ENCODE measurements at places on chromosomes 3 and 15. TPM values are rescaled to one million over a fixed set of nuclear protein-coding genes. Genes with fewer than 3 reads are reported as not detected.

The CELF6 gene
- 3.5 TPM for total RNA-seq

The PODXL2 gene
- total RNA-seq, result 7.4 TPM

The NR2E3 gene
- total RNA-seq, result 0.19 TPM

The UBR1 gene
- total RNA-seq, result 36.9 TPM

The P2RY12 gene
- total RNA-seq, result 2.2 TPM

The GABRB3 gene
- 6.9 TPM for total RNA-seq

The PLCH1 gene
- total RNA-seq, result 9.6 TPM

The VIPR1 gene
- 4.9 TPM for total RNA-seq

The SKOR1 gene
- 0.57 TPM for total RNA-seq

- no peaks in the 10 kb centered on the region for H3K36me3 ChIP-seq
- DNase-seq, result no peak
- no peak overlapping the region for H3K27ac ChIP-seq
These were observed 18.2 kb downstream of the TBC1D2B start for GRCh38 chr15:78059110-78059839.

DNA sequence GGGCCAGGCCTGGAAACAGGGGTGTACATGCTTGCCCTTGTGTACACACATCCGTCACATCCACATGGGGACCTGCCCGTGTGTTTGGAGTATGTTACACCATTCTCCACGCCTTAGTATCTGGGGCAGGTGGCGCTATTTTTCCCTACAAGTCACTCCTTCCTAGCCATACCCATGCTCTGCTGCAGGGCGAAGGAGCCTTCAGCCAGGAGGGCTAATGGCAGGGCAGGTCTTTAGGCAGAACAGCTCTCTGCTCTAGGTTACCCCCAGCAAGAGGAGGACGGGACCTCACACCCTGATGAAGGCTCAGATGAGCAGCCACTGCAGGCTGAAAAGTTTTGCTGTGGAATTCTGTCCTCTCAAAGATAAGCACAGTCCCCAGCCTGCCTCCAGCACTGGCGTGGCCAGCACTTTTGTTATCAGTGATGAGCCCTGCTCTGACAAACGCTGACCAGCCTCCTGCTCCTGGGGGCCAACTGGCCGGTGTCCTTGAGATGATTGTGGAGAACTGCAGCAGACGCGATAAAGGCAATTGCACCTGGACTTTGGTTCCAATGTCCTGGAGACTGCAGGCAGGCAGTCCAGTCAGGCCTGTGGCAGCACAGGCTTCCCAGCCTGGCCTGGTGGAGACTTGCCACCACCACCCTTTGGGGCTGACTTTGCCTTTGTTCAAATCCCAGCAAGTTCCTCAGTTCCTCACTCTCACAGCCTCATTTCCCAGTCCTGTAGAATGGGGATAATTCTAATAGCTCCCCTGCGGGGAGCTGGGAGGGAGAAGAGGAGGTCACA is 19.8 kb upstream of the PIGZ start:
- no peaks in the 10 kb centered on the region for H3K36me3 ChIP-seq
- H3K4me1 ChIP-seq, result no peaks in the 10 kb centered on the region
- DNase-seq, result peak; percentile 39
- no peaks in the 10 kb centered on the region for H3K27me3 ChIP-seq
- no peak overlapping the region for H3K4me3 ChIP-seq
- H3K27ac ChIP-seq, result no peak overlapping the region

DNA sequence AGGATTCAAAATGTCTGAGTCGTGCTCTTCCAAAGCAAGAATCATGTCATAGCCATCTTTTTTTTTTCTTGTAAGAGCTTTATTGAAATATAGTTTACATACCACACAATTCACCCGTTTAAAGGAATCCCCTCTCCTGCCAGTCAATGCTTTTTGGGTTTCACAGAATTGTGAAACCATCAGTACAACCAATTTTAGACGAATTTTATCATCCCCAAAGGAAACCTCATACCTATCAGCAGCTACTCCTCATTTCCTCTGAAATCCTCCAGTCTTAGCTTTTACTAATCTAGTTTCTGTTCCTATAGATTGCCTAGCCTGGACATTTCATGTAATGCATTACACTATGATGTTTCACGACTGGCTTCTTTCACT is 39.6 kb downstream of the ADIPOQ start:
- no peaks in the 10 kb centered on the region for H3K36me3 ChIP-seq
- H3K4me1 ChIP-seq, result no peaks in the 10 kb centered on the region
- no peak overlapping the region for H3K27ac ChIP-seq

- no peak overlapping the region for H3K4me3 ChIP-seq
- DNase-seq, result no peak
- H3K27ac ChIP-seq, result no peak overlapping the region
- no peaks in the 10 kb centered on the region for H3K36me3 ChIP-seq
These were observed 36.9 kb upstream of the STRIT1 start for GRCh38 chr3:155330370-155330769.

GRCh38 chr15:28886431-28887338 is 911 bp downstream of the APBA2 start:
- H3K27ac ChIP-seq, result no peak overlapping the region
- H3K36me3 ChIP-seq, result no peaks in the 10 kb centered on the region
- no peak for DNase-seq
- no peaks in the 10 kb centered on the region for H3K27me3 ChIP-seq
- no peak overlapping the region for H3K4me3 ChIP-seq
- no peaks in the 10 kb centered on the region for H3K4me1 ChIP-seq

- no peak overlapping the region for H3K4me3 ChIP-seq
- no peaks in the 10 kb centered on the region for H3K4me1 ChIP-seq
- H3K27me3 ChIP-seq, result no peaks in the 10 kb centered on the region
- H3K36me3 ChIP-seq, result no peaks in the 10 kb centered on the region
These were observed 170.9 kb upstream of the THBS1 start for GRCh38 chr15:39409876-39410530.

GRCh38 chr15:101852356-101852755 is 40.4 kb downstream of the OR4F15 start:
- no peaks in the 10 kb centered on the region for H3K36me3 ChIP-seq
- H3K4me1 ChIP-seq, result no peaks in the 10 kb centered on the region
- no peak overlapping the region for H3K4me3 ChIP-seq
- no peak for DNase-seq

- no peaks in the 10 kb centered on the region for H3K36me3 ChIP-seq
- no peaks in the 10 kb centered on the region for H3K4me1 ChIP-seq
- no peaks in the 10 kb centered on the region for H3K27me3 ChIP-seq
- no peak overlapping the region for H3K4me3 ChIP-seq
- H3K27ac ChIP-seq, result no peak overlapping the region
These were observed 16.1 kb upstream of the LYSMD4 start for GRCh38 chr15:99749386-99749785.

- no peak overlapping the region for H3K27ac ChIP-seq
- H3K36me3 ChIP-seq, result no peaks in the 10 kb centered on the region
- no peaks in the 10 kb centered on the region for H3K27me3 ChIP-seq
- H3K4me3 ChIP-seq, result no peak overlapping the region
- H3K4me1 ChIP-seq, result no peaks in the 10 kb centered on the region
These were observed 102.2 kb downstream of the ANP32A start for GRCh38 chr15:68718468-68718867.

- H3K27ac ChIP-seq, result no peak overlapping the region
- no peaks in the 10 kb centered on the region for H3K36me3 ChIP-seq
- H3K27me3 ChIP-seq, result no peaks in the 10 kb centered on the region
These were observed 19.0 kb upstream of the SLC25A36 start for GRCh38 chr3:140922634-140923033.

DNA sequence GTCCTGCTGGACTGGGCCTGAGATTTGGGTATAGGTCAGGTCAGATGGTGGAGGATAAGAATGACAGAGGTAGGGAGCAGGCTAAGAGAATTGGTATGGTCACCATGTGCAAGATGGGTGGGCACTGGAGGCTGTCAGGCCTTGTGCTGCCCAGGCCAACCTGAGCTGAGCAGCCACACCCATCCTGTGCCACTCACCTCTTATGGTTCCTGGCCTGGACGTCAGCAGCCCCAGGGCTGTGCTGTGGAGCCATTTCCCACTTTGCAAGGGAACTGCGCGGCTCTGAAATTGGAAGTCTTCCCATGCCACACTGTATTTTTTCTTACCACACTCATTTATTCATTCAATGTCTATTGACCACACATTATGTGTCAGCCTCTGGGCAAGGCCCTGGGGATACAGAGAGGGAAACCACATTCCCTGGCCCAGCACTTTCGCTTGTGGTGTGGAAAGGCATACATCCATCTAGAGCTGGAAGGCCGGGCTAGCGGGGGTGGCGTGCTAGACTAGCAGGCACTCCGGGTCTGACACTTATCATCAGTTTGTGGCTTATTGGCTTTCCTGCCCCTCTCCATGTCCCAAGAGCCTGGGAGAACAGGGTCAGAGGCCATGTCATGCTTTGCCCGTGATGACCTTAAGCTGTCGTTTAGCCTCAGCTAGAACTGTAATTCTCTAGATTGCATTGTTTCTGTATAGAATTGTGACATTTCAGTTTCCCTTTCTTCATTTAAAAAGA is 51.1 kb upstream of the POLG start:
- no peak overlapping the region for H3K4me3 ChIP-seq
- DNase-seq, result no peak
- peaks cover under 1% of the 10 kb centered on the region for H3K27me3 ChIP-seq
- no peak overlapping the region for H3K27ac ChIP-seq

- H3K4me1 ChIP-seq, result no peaks in the 10 kb centered on the region
- peak; percentile 3 for DNase-seq
- H3K27me3 ChIP-seq, result no peaks in the 10 kb centered on the region
- no peak overlapping the region for H3K27ac ChIP-seq
- no peaks in the 10 kb centered on the region for H3K36me3 ChIP-seq
These were observed 50.7 kb upstream of the GOLGA6L2 start for GRCh38 chr15:23497710-23498111.

DNA sequence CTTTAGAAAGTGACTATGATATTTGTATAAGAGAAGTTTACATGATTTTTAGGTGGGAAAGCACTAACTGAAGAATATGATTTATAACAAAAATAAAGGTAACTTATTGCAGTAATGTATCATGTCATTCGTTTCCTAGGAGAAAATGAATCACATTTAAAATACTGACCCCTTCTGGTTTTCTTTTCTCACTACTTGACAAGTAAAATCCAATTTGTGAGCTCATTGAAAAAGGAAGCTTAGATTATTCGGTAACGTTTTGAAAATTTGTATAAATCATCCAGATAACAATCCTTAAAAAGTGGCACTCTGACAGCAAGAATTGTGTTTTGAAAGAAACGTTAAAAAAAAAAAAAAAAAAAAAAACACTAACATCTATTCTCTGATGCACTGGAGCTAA is 39.0 kb downstream of the NSUN3 start:
- H3K4me1 ChIP-seq, result no peaks in the 10 kb centered on the region
- peaks cover 5% of the 10 kb centered on the region for H3K36me3 ChIP-seq
- no peak for DNase-seq
- no peak overlapping the region for H3K4me3 ChIP-seq

- H3K4me3 ChIP-seq, result no peak overlapping the region
- H3K4me1 ChIP-seq, result peaks cover 7% of the 10 kb centered on the region
- H3K27me3 ChIP-seq, result no peaks in the 10 kb centered on the region
- H3K27ac ChIP-seq, result no peak overlapping the region
- H3K36me3 ChIP-seq, result no peaks in the 10 kb centered on the region
These were observed 1.8 kb downstream of the ATP13A4 start for GRCh38 chr3:193552923-193553322.

DNA sequence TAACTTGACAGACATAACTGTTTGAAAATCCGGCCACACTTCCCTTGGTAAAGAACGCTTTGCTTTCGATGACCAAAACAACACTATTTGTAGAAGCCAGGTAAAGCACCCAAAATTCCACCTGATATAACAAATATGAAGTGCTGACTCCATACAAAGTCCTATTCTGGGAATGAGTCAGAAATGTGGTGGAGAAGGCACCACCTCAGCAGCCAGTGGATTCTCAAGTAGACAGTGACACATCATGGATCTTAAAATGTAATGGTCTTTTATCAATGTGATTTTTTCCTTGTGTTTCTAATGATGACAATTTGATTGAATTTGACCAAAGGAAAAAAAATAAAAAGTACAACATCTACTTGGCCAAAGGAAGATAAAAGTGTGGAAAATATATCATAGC is 135.0 kb upstream of the WNT5A start:
- no peak overlapping the region for H3K27ac ChIP-seq
- H3K27me3 ChIP-seq, result no peaks in the 10 kb centered on the region
- H3K4me1 ChIP-seq, result no peaks in the 10 kb centered on the region
- DNase-seq, result no peak
- H3K36me3 ChIP-seq, result no peaks in the 10 kb centered on the region
- no peak overlapping the region for H3K4me3 ChIP-seq

DNA sequence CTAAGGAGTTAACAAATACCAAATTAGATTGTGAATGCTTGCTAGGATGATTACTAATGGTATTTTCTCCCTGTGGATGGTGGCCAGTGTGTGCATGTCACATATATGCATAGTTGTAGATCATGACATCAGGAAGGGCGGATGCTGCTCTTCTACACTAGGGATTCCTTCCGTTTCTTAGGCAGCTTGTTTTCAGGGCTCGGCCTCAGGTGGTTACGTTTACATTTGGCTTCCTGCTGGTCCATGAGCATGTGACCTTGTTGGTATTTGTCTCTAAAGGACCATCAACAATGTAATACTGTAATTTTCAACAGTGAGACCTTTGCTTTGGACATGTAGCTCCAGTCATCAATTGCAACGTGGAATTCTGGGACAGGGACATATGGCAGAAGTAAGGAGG is 221.4 kb downstream of the NR1D2 start:
- H3K27me3 ChIP-seq, result no peaks in the 10 kb centered on the region
- H3K36me3 ChIP-seq, result no peaks in the 10 kb centered on the region

DNA sequence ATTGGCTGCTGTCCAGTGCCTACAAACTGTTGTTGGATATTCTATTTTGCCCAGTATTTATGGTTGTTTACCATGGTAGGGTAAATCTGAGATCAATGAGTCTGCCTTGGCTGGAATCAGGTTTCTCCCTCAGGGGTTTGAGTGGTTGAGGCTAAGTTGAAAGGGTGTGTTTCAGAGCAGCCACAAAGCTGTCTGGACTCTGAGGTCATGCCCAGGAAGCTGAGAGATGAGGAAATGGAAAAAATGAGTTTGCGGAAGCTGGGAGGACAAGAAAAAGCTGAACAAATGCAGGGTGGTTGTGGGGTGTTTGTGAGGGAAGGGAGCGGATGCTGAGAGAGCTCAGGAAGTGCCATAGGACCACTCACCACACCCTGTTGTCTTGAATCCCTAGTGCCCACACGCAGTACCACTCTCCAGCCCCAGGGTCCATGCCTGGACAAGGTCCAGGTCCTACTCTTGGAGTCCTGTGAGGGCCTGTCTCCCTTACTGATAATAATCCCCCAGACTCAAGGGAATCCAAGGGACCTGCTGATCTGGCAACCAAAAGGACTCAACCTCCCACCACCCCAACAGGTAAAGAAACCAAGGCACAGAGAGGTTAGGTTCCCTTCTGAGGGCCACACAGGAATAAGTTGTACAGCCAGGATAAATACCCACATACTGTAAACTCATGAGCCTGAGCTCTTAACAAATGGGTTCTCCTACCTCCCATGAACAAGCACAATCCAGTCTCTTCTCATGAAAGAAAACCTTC is 81.6 kb downstream of the PPCDC start:
- DNase-seq, result peak; percentile 75
- peaks cover 6% of the 10 kb centered on the region for H3K4me1 ChIP-seq
- peak overlapping the region; percentile 56 for H3K27ac ChIP-seq
- no peaks in the 10 kb centered on the region for H3K36me3 ChIP-seq
- no peaks in the 10 kb centered on the region for H3K27me3 ChIP-seq

- H3K4me3 ChIP-seq, result no peak overlapping the region
- no peak for DNase-seq
- H3K4me1 ChIP-seq, result no peaks in the 10 kb centered on the region
- no peaks in the 10 kb centered on the region for H3K27me3 ChIP-seq
These were observed 72.8 kb downstream of the KLF15 start for GRCh38 chr3:126284258-126284904.
